ENCODE measurements at places on chromosomes 6 and 20.

DNA sequence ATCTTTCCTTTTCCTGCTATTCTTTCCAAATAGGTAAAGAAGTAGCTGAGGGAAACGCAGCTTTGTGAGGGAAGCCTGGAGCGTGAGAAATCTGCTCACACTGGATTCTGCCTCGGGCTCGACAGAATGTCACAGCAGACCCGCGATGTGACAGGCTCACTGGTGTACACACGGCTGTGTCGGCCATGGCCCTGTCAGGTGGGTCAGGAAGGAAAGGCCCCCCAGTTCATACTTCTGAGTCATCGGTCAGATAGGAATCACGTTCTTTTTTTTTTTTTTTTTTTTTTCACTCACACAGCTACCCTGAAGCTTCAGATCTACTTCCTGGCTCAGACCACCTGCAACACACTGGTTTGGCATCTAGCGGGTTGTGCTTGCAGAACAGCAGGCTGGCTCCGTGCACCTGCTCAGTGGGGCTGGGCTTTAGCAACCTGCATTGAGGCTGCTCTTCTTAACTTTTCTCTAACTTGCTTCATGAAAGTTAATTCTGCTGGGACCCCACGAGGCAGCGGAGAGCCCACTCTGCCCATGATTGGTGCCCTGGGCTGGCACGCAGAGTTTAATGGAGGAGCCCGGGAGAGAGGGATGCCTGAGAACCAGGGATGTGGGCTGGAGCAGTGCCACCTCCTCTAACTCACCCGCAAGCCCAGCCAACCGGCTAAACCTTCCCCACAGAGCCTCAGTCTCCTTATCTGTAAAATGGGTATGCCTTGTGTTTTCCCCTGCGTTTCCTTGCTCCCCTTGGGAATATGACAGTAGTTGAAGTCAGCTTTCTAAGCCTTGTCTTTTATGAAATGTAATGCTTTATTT, 61.5 kb upstream of the FNDC1 start:
- DNase-seq = no peak

- no peak for DNase-seq
Measured at GRCh38 chr6:3195695-3196497, 31.6 kb downstream of the TUBB2B start.

GRCh38 chr6:31383149-31383548, 20.2 kb upstream of the MICA start:
- no peak for DNase-seq

DNA sequence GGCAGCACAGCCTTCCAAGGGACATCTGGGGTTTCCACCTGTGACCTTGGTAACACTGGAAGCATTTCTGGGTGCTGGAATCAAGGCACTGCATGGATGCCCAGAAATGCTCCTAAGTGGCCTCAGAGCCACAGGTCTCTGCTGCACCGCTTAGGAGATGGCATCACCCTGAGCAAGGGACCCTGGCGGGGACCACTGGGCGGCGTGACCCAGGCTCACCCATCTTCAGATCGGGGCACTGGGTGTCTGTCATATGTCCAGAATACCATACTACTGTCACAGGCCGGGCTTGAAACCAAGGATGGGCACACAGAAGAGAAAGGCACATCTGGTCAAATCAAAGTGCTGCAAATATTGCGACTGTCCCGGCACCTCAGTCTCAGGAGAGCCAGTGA, 45.9 kb downstream of the SSR1 start:
- no peak for DNase-seq

DNA sequence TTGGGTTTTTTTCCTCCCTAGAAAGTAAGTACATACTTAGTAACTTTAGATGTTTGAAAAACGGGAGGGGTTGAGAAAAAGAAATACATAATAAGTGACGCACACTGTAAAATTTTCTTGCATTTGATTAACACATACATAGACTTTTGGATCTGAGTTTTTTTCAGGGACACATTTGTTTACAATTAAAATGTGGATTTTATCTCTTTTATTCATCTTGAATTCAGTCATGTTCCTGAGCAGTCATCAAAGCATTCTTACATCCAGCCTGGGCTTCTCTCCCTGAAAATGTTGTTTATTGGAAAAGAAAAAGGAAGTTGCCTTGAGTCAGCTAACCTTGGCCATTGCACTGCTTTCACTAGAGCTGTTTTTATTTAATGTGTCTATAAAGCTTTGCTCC, 8.7 kb upstream of the RPP40 start:
- DNase-seq = no peak

GRCh38 chr6:5162355-5162754, 77.2 kb downstream of the PPP1R3G start:
- DNase-seq = no peak

- no peak for DNase-seq
Measured at GRCh38 chr20:32160341-32160740, 47.2 kb downstream of the PLAGL2 start.

DNA sequence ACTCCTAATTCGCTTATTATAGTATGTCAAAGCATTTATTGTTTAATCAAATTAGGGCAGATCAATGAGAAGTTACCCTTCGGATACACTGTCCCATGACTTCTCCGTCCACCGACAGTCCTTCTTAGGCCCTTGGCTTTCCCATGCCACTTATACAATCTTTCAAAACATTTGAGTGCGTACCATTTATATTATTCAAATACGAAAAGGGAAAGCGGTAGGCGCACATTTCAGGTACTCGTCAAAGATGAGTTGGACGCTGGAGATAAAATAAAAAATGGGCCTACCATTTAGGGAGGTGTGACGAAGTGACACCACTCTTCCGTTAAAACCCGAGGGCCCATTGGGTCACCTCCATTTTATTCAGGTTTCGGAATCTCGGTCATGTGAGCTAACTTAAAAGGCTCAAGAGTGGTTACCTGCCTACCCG, 542 bp upstream of the AFG1L start:
- no peak for DNase-seq

DNA sequence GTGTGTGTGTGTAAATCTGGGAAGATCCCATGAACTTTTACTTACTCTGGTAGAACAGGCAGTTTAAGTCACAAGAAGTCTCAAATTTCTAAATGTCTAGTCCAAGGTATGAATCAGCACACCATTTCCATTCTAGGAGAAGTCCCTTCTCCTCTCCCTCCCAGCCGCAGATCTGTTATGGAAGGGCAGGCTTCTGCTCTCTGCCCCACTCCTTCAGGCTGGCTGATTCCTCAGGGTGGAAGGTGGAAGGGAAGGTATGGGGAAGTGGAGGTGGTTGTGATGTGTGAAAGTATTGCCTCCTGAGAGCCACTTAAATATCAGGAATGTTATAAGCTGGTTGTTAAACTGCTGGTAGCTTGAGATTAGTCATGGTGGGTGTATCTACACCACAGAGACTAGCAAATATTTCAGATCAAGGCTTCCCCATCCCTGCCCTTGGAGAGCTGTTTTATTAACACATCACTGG, 44.5 kb upstream of the LAMA4 start:
- no peak for DNase-seq
